ENCODE measurements at places on chromosomes 3 and 15.
A peak's percentile ranks its signal among the peaks of the same experiment; 100 is the strongest.

DNA sequence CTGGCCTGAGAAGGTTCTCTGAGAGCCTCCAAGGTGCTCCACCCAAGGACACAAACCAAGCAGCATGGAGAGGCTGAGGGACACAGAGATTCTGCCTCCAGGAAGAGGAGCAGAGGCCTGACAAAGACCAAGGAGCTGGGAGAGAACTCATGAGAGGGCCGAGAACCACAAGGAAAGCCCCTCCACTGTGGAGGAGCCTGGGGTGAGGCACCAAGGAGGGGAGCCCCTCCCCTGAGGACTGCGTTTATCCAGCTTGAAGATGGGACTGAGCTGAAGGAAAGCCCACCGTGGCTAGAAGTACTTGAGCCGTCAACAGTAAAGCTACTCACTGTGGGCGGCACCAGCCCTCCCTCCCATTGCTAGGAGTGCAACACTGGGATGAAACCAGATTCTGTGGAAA is 63.1 kb upstream of the MEF2A start:
- DNase-seq: no peak

DNA sequence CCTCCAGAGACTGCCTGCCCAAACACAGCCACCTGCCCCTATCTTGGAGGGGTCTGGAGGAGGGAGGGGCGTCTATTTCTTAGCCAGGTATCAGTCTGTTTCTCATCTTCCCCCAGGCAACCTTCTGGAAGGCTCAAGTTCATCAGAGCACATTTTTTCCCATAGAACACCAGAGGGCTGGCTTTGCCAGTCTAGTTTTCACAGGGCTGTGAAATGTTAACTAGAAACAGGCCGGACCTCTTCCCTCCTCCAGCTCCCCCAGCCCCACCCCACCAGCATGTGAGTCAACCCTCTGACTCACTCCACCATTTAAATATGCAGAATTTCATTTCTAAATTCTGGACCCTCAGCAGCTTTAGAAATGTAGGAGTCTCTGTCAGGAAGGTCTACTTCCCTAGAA is 66.9 kb downstream of the SLCO2A1 start:
- DNase-seq: no peak

- DNase-seq: no peak
Observed at GRCh38 chr3:94081884-94082283, 19.0 kb downstream of the NSUN3 start.

GRCh38 chr15:95252404-95252803 is 1021.0 kb downstream of the MCTP2 start:
- DNase-seq: no peak

- peak; percentile 76 for DNase-seq
Observed at GRCh38 chr3:184289426-184289938, 9.6 kb upstream of the PSMD2 start.

DNA sequence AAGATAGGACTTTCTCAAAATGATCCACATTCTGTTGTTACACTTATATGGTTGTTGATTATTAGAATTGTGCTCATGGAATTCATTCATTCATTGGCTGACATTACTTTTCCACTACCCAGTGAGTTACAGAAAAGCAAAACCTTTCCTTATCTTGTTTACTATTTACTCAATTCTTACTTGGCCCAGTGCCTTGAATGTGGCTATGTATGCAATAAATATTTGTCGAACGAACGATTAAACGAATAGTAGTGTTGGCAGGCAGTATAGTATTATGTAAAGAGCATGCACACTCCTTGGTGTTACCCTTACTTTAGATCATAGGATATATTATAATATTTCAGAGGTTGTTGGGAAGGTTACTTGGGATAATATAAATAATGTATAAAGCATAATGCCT is 31.0 kb downstream of the CTDSPL2 start:
- no peak for DNase-seq

- no peak for DNase-seq
Observed at GRCh38 chr3:125512135-125512920, 7.7 kb downstream of the SNX4 start.

- DNase-seq: no peak
Observed at GRCh38 chr15:64426845-64427465, 33.4 kb upstream of the ZNF609 start.

- DNase-seq: no peak
Observed at GRCh38 chr3:69442771-69443311, 57.0 kb upstream of the FRMD4B start.

DNA sequence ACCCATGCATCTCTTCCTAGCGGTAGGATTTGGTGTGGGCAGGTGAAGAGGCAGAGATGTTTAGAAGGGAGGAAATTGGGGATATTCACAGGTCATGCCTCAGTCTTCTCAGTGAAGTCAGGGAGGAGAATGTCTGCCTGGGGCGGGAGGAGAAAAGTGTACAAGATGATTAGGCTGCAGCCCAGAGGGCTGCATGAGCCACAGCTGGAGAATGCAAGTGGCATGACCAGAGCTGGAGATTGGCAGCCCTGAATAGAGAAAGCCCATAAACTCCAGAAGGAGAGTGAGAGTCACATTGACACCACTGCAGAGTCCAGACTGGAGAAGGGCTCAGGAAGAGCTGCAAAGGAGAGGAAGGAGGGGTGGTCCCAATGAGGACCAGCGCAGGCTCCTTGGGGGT is 22.6 kb downstream of the PDHB start:
- DNase-seq: no peak

DNA sequence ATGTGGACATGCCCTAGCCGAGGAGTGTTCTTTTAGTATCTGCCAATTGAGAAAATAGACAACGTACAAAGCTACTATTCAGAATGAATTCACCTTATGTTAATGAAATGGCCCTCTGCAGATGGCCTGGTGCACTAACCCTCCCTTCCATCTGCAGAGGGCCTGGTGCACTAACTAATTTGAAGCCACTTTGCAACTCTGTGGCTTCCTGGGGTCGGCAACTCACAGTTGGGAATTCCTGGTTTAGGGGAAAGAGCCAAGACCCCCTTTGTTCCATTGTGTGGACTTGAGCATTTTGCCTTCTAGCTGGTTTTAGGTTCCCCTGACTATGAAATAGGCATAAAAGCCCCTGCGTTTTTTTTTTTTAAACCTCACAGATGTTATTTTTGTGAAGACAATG is 204.3 kb upstream of the UBE3A start:
- no peak for DNase-seq

GRCh38 chr3:56720849-56721248 is 37.8 kb upstream of the TASOR start:
- no peak for DNase-seq

- no peak for DNase-seq
Observed at GRCh38 chr15:75861750-75862402, 18.6 kb downstream of the UBE2Q2 start.

GRCh38 chr3:50913260-50913659 is 238.5 kb downstream of the DOCK3 start:
- no peak for DNase-seq

DNA sequence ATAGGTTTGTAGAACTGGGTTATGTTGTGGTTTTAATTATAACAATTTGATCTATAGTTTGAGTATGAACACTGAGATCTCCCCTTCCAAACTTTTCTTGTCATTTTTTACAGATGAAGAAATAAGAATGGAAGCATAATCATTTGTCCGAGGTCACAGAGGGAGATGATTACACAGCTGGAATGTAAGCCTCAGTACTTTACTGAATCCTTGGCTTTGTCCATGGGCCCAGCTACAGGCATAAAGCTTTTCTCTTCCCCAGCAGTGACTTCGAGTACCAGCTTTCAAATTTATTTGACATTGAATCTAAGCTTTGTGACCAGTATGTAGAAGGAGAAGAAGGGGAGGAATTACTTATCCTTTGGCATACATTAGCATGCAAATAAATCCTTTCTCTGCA is 80.9 kb upstream of the DCBLD2 start:
- no peak for DNase-seq

DNA sequence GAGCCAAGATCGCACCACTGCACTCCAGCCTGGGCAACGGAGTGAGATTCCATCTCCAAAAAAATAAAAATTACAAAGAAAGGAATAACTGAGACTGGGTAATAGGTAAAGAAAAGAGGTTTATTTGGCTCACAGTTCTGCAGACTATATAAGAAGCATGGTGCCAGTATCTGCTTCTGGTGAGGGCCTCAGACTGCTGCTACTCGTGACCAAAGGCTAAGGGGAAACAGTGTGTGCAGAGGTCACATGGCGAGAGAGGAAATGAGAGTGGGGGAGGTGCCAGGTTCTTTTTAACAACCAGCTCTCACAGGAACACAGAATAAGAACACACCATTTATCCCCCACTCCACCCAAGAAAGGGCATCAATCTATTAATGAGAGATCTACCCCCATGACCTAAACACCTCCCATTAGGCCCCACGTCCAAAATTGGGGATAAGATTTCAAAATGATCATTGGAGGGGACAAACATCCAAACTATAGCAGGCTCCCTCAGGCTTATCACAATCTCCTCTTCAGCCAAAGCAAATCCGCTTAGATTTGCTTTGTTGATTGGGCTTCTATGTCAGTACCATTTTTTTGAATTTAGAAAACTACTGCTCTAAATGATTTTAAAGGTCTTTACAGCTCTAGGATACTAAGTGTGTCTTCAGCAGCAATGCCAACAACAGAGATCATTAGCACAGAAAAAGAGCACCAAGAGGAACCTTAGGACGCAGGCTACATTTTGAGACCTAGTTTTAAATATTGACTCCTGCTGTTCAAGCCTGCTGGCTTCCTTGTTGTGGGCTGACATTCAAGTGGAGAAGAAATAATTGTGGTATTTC is 84.2 kb upstream of the TBL1XR1 start:
- no peak for DNase-seq

DNA sequence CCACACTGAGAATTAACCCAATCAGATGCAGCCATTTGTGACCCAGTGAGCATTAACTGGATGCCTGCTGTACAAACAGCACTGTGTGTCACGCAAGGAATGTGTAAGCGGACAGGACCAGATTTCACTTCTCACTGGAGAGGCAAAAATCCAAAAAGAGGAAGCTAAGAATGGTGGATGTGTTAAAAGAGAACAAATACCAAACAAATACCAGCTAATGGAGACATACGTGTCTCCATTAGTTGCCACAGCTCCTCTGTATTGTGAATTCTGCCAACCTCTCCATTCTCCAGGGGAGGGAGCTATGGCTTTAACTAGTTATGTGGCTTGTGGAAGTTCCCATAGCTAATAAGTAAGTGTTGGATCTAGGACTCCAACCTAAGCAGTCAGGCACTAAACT is 2.6 kb downstream of the LTF start:
- DNase-seq: no peak

DNA sequence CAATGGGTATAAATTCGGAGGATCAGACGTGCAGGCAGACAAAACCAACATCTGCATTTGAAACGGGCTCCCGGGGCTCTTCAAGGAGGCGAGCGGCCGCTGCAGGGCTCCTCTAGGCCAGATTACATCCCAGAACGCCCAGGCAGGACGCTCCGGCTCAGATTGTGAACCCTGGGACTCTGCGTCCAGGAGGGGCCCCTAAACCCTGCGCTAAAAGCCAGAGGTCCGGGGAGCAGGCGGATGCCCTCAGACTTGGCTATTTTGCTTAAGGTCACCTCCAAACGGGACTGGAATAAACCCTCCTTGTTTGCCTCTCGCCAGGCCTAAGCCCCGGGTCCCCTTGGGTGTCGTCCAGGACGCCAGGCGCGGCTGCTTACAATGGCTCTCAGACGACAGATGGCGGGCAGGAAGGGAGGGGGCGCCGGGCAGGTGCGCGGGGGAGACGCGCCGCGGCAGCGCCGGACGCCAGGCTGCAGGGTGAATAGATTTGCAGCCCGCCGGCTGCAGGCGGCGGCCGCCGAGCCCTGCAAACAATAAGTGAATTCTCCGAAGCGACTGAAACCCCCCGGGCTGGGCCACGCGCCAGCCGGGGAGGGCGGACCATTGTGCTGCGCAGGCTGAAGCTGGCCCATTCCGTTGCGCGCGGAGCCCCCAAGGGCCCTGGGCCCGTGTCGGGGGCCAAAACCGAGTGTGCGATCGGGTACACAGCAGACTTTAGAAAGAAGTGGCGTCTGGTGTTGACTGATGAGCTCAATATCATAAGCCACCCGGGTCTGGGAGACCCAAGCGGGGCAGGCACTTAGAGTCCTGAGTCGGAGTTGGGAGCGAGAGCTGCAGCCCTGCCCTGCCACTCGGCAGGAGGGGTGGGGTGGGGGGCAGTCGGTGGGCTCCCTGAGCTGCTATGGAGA is 32.3 kb upstream of the AMOTL2 start:
- DNase-seq: no peak

DNA sequence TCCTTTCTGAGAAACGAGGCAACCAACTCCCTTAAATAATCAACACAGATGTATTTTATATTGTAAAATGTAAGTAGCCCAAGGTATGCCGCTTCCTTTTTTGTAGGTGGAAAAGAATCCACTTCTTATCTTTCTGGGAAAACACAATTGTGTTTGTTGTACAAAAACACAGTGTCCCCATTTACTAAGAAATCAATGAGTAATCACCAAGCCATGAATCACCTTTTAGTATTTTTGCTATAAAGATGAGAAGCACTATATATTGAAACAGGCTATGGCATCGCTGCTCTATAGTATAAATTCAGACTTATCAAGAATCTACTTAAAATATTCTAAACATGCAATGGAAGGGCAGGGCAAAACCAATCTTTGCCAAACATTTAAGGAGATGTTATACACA is 104.0 kb downstream of the TNIK start:
- DNase-seq: no peak

DNA sequence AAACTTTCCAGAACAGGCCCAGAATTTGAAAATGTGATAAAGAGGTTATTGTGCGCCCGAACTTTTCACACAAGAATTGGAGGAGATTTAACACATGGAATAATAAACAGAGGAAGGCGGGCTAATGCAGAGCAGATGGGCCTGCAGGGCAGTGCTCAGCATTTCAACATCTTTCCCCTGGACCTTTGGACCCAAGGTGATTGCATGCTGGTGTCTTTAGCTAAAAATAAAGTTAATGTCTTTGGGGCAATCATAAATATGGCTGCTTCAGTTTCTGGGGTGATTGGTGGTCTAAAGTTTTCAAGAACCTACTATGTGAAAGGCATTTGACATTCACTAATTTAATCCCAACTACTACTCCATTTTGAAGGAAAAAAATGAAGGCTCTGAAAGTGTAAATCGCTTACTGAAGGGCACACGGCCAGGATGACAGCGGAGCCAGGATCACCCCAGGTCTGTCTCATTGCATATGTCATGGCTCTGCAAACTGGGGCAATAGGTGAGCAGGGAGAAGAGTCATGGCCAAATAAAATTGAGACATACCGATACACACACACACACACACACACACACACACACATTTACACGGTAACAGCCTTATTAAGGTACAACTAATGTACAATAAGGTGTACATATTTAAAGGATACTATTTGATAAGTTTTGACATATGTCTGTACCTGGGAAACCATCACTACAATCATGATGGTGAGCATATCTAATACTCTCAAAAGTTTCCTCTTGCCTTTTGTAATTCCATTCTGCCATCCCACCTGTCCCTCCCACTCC is 243.1 kb upstream of the LRRFIP2 start:
- DNase-seq: no peak

GRCh38 chr15:58203537-58203936 is 65.4 kb downstream of the AQP9 start:
- DNase-seq: no peak

DNA sequence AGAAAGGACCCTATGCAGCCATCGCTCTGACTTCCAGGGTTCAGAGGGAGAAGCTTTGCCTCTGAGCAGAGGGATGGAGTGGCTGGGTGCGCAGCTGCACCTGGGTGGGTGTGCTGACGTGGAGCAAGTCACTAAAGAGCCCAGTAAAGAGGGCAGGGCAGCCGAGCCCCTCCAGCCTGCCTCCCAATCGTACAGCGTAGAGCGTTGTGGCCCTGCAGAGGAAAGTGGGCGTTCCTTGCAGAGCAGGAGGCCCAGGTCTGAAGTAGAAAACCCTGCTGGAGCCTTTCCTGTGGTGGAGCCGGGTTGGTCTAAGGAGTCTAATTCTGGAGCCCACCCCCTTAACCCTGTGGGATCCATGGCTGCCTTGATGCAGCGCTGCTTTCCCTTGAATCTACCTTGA is 61.0 kb downstream of the ABTB1 start:
- no peak for DNase-seq

- DNase-seq: no peak
Observed at GRCh38 chr15:83068054-83068453, 1.0 kb upstream of the BTBD1 start.

Data from D721Med (cell line).